CD4-positive, alpha-beta T cell treated with Interleukin-17A for 1 hour (primary cell): ENCODE measurements at places on chromosomes 13 and 19.

- DNase-seq: no peak
These were observed 5.7 kb upstream of the GRIN3B start for GRCh38 chr19:994516-994915.

DNA sequence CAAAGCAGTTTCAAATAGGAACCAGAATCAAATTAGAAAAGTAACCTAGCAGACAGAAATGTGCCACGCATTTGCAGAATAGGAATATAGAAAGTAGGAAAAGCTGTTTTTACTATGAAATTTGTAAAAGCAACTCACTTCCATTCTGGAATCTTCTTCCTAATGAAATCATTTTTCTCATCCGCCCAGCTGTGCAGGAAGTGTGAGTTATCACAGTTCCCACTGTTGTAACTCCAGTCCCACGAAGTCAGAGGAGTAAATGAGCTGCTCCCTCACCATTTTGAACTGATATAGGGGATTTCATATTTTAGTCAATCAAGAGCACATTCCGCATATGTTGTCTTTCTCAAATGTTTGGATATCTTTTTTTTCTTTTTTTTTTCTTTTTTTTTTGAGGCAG lies 230.8 kb downstream of the TBC1D4 start:
- DNase-seq: no peak

GRCh38 chr19:23436944-23437343 lies 41.7 kb upstream of the ZNF91 start:
- DNase-seq: no peak

DNA sequence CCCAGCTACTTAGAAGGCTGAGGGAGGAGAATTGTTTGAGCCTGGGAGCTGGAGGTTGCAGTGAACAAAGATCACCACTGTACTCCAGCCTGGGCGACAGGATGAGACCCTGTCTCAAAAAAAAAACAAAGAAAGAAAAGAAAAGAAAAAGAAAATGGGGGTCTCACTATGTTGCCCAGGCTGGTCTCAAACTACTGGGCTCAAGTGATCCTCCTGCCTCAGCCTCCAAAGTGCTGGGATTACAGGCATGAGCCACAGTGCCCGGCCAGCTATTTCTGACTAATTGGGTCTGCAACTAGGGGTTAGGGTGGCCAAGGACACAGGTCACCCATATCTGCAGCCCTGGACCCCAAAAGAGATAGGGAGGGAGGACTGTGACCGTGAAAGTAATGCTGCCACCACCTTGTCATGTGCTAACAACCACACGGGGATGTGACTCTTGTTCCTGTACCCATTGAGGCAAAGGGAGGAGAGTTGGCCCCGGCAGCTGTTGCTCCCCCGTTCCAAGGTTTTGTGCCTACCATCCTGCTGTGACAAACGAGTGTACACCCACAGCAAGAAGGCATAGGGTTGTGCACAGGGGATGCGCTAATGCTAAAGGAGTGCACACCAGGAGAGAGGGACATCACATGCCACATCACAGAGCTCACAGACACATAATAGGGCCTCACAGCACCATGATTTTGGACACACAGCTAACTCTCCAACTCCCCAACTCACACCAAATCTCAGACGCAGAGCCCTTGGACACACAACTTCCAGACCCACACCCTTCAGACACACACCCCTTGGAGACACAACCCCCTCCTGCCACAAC lies 619 bp downstream of the MEF2B start:
- no peak for DNase-seq

DNA sequence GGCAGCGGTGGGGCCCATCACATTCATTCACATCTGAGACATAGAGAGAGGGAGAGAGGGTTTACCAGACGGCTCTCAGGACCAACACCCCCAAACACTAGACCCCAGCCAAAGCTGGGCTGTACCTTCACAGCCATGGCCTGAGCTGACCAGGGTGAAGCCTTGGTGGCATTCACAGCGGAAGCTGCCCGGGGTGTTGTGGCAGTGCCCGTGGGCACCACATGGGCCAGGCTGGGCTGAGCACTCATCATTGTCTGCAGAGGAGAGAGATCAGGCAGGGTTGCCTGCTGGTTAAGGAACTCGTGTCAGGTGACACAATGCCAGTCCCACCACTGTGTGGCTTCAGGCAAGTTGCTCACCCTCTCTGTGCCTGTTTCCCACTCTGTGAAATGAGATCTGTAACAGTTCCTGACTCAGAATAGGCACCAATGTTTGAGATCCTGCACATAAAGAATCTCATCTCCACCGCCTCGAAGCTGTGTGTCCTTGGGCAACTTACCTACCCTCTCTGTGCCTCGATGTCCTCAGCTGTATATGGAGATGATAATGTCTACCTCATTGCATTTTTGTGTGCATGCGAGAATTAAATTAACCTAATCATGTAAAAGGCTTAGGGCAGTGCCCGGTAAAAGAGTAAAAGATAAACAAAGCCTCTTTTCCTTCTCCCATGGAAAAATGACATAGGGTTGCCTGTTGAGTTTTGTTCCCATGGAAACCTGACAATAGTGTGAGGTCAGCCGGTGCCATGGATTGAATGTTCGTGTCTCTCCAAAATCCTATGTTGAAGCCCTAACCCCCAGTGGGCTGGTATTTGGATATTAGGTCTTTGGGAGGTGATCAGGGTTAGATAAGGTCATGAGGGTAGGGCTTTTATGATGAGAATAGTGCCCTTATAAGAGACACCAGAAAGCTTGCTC lies 22.9 kb downstream of the CCL25 start:
- no peak for DNase-seq

- DNase-seq: no peak
These were observed 23.4 kb upstream of the ARGLU1 start for GRCh38 chr13:106591299-106591698.

GRCh38 chr13:42766016-42766415 lies 15.4 kb upstream of the FAM216B start:
- no peak for DNase-seq

DNA sequence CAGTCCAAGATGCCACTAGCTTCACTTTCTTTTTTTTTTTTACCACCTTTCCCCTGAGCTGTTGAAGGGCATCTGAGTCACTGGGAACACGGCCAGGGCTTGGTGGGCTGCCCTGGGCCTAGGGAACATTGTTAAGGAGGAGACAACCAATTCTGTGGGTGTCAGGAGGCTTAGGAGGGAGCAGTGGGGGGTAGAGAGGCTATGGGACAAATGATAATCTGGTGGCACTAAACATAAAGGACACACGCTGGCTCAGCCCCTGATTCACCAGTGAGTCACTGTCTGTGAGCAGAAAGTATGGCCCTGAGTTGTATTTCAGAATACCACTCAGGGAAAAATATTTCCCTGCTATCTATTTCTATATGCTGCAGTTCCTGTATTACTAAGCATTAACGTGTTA lies 207.8 kb downstream of the DCLK1 start:
- no peak for DNase-seq

DNA sequence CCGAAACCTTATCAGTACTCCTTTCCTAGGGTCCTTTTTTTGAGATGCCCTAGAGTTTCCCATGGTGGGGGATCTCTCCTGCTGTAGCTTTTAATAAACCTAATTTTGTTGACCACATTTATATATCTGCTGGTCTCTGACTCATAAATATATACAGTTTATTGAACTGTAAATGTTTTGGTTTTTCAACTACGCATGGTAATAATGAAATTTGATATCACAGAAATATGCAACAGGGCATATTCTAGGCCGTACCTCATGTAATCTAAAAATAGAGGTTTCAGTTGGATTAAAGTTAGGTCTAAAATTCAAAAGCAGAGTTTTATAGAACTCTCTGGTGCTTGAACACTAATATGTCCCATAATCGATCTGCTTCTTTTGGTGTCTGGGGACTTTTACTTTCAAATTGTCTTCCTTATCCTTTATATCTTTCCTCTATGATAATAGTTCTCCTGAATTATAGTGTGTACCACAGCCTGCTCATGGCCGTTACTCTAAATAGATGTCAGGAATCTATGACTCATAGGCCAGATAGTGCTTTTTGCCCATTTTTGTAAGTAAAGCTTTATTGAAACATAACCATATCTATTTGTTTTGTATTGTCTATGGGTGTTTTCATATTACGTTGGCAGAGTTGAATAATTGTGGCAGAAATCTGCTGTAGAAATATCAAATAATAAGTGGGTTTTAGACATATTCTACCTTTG lies 324.8 kb upstream of the PCDH9 start:
- no peak for DNase-seq

DNA sequence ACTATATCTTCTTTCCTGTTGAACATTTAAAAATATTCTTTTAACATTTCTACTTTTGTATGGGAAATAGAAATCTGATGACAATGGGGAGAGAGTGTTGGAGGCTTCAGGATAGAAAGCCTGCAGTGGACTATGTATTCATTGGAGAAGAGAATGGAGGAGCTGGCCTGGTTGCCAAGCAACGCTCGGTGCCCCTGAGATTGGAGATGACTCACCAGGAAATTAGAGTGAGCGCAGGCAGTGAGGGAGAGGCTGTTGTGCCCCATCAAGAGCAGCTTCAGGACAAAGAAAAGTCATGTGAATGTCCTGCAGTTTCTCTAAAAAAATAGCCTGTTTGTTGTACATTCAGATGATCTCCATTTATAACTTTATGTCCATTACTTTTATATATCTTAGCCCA lies 48.7 kb upstream of the ZNF835 start:
- no peak for DNase-seq

GRCh38 chr19:33477781-33478180 lies 43.8 kb downstream of the PEPD start:
- DNase-seq: no peak

- DNase-seq: no peak
These were observed 74.9 kb upstream of the KL start for GRCh38 chr13:32941368-32941767.

DNA sequence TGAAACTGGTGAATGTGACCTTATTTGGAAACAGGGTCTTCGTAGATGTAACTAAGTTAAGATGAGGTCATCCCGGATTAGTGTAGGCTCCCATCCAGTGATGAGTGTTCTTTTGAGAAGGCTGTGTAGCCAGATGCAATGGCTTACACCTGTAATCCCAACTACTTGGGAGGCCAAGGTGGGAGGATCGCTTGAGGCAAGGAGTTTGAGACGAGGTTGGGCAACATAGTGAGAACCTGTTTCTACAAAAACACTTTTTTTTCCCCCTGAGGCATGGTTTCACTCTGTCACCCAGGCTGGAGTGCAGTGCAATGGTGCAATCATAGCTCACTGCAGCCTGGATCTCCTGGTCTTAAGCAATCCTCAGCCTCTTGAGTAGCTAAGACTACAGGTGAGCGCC lies 36.4 kb downstream of the FBN3 start:
- no peak for DNase-seq

DNA sequence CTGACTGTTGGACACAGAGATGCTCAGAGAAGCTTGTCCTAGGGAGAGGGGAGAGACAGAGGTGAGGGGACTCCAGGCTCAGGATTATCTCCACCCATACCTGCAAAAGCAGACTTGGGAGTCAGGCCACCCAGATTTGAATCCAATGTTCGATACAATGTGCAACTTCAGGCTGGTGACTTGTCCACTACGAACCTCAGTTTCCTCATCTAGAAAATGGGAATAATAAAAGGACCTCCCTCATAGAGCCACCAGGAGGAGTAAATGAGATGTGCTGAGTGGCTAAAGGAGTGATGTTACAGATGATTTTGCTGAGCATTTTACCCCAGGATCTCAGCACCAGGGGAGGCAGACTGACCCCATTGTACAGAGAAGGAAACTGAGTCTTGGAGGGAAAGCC lies 25.0 kb downstream of the PRKD2 start:
- no peak for DNase-seq

GRCh38 chr13:87884884-87885283 lies 213.7 kb downstream of the SLITRK5 start:
- no peak for DNase-seq

DNA sequence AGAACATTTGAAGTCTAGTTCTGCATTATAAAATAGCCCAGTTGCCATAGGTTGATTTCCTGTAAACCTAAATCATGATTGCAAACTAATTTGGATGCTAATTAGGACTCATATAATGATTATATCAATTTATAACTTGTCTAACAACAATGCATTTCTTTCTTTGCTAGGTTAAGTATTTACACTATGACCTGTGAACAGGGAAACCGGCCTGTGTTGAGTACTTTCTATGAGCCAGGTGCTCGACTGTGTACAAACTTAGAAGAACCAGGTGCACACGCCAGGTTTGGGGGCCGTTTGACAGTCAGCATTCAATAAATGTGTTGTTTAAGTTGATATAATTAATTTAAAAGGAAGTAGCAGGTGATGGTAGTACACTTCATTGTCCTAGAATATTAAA lies 203.1 kb downstream of the TM9SF2 start:
- DNase-seq: no peak

GRCh38 chr13:74910415-74910814 lies 571.6 kb downstream of the TBC1D4 start:
- no peak for DNase-seq

DNA sequence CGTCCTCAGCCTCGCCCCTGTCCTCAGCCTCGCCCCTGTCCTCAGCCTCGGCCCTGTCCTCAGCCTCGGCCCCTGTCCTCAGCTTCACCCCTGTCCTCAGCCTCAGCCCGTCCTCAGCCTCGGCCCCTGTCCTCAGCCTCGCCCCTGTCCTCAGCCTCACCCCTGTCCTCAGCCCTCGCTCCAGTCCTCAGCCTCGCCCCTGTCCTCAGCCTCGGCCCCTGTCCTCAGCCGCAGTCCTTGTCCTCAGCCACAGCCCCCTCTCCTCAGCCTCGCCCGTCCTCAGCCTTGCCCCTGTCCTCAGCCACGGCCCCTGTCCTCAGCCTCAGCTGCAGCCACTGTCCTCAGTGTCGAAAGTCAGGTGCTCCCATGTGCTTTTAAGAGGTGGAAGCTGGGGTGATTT lies 10.5 kb downstream of the C13orf46 start:
- no peak for DNase-seq
